ENCODE measurements at places on chromosomes 3 and 15.

DNA sequence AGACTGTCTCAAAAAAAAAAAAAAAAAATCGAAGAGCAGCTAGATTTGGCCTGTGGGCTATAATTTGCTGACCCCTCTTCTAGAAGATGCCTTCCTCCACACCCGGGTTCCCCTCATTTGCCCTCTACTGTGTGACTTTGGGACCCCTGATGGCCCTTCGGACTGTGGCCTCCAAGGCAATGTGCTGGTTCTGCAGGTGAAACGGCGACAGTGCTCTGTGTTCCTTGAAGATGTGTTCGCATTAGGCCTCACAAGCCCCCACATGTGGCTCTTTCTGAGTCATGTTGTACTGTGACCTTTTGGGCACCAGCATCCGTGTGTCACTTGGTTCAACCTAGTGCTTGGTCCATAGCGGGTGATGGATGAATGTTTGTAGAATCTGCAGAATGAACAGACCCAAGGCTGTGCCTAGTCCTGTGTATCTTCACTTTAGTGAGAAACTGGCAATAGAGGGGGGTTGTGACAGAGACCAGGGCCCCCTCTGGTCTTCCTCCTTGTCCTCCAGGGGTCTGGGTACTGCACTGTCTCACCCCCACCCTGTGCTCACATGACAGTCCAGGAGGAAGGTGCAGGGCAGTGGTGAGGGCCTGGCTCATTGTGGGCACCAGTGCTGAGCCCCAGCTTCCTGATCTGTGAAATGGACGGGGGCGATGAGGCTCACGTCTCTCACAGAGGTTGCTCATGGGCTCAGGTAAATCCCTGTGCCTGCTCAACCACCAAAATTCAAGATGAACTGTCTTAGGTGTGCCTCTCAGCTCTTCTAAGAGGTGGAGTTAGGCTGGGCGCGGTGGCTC is 22.7 kb downstream of the GOLGA6L2 start:
- DNase-seq = no peak

DNA sequence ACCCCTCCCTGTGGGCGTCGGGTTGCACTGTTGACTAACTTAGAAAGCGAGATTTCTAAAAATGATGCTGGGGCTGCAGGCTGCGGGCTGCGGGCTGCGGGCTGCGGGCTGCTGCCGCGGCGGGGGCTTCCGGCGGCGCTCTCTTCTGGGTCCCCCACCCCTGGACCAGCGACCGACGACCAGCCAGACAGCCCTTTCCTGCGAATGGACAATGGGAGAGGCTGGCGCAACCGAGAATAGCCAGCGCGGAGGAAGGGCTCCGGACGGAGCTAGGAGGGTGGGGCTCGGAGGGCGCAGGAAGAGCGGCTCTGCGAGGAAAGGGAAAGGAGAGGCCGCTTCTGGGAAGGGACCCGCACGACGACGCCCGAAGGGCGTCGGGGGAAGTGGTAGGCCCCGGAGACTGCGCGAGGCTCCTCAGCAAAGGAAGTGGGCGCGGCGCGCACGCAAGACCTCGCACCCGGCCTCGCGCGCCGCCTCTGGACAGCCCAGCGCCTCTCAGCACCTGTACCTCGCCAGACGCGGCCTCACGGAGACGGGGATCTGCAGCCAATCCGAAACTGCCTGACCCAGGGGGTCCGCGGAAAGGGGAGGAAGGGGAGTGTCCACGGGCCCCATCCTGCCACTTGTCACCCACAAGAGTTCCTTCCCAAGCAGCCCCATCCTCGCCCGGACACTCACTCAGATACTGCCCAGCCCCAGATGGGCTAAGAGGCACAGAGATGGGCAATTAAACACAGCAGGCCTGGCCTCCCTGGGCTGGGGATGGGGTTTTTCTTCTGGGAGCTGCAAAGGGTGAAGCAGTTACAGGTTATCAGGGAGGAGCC is 70.7 kb downstream of the SLC12A8 start:
- peak; percentile 76 for DNase-seq

GRCh38 chr3:122415762-122416654 is at the start of gene WDR5B:
Gene WDR5B, minus strand, starts transcription at chr3:122416062. Its CDS starts 534 bp downstream, at chr3:122415528.
- peak; percentile 97 for DNase-seq

GRCh38 chr3:13015286-13016082 is 57.7 kb downstream of the IQSEC1 start:
- DNase-seq = peak; percentile 88

DNA sequence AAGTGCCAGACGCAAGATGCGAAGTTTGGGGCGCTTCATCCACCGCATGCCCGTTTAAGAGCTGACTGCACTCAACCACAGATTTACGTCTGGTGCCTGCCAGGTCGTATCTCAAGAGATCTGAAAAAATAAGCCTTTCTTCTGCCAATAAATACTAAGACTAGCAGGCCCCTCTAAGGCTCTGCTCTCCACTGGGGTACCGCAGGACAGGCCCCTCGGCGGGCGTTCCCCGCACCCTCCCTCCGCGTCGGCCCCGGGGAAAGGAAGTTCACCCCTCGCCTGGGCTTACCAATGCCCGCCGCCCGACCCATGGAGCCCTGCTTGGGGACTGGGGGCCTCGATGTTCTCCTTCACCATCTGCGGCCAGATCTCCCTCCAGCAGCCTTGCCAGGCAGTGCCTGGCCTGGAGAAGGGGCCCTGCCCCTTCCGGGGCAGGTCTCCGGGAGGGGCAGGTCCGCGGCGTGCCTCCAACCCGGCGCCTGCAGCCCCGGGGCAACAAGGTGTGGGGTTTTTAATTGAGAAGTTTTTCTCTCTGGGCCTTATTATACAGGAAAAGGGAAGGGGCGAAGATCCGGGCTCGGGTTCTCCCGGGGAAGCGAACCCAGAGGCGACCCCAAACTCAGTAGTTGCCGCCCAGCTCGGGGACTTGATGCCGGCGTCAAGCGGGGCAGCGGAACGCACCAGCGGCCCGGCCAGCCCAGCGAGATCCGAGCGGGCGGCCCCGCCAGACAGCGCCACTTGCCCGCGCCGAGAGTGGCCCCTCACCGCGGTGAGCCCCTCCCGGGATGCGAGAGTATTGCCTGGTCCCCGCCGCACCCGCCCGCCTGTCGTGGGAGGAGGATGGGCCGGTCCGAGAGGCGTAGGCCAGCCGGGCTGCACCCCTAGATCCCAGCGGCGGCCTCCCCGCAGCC is 735 bp downstream of the GOLGA8B start:
- no peak for DNase-seq

DNA sequence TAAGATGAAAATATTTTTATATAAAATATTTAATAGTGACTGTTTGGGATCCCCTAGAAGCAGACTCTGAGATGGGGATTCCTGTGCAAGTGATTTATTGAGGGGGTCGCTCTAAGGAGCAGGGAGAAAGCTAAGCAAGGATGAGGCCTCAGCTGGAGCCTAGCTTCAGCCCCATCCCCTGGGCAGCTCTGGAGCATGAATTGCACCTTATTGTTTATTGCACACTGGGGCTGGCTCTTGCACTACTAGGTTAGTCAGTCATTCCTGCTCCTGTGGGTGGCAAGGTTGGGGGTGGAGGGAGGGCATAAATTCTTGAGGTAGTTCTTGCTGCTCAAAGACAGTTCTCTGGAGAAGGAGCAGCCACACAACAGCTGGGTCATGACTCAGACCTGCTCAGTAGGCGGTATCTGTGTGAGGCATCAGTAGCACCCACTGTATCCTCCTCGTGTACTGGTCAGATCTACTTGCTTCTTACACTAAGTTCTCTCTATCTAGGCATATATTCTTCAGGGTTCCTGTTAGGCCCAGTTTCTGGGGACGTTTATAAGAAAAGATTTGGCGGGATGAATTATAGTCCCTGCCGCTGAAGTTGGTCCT is 27.2 kb upstream of the TNFSF10 start:
- no peak for DNase-seq

DNA sequence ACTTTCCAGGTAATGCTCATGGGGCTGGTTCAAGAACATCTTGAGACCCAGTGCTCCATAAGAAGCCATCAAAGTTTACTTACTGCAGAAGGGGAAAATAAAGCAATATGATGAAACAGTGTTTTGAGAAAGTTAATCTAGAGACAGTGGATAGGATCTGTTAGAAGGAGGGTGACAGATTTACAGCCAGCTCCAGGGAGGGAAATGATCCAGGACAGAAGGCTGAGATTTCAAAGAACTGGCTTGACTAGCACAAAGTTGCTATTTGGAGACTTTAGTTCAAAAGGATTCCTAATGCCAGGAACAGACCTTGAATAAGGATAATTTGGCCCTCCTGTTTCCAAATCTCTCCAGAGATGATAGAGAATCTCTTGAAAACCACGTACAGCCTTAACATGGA is 166.5 kb upstream of the NECTIN3 start:
- DNase-seq = no peak

Data from CD4-positive, alpha-beta T cell treated with Interleukin-15 for 1 hour (primary cell).